Activated CD4-positive, alpha-beta T cell treated with anti-CD3 and anti-CD28 coated beads for 4 hours (primary cell): ENCODE measurements at places on chromosomes 2 and 18.

GRCh38 chr18:8757396-8757997, 52.1 kb downstream of the MTCL1 start:
- DNase-seq: no peak

DNA sequence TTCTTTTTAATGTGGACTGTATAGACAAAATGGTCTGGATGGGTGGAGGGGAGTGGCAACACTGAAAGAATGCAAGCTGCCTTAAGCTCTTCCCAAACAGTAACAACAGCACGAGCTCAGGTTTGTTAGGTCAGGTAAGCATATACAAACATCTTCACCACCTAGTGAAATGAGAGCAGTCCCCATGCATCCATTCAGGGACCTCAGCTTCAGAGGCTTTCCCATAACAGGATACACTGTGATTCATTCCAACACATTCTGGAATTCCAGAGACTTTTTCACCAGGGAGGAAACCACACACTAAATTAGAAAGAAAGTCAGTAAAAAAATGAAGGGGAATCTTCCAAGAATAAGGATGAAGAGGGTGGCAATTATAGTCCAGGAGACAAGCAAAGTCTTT, 50.4 kb upstream of the BZW1 start:
- DNase-seq: no peak

GRCh38 chr2:133988316-133988891, 265.5 kb upstream of the MGAT5 start:
- no peak for DNase-seq

DNA sequence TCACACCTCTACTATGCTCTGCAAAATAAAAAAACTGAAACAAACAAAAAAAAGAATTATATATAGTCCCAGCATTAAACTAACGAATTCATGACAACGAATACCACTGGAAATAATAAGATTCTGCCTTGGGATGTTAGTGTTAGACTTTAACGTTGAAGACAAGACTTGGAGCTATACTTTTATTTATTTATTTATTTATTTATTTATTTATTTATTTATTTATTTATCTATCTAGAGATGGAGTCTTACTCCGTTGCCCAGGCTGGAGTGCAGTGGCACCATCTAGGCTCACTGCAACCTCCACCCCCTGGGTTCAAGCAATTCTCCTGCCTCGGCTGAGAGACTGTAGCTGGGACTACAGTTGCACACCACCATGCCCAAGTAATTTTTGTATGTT, 27.2 kb upstream of the PAPOLG start:
- DNase-seq: no peak

DNA sequence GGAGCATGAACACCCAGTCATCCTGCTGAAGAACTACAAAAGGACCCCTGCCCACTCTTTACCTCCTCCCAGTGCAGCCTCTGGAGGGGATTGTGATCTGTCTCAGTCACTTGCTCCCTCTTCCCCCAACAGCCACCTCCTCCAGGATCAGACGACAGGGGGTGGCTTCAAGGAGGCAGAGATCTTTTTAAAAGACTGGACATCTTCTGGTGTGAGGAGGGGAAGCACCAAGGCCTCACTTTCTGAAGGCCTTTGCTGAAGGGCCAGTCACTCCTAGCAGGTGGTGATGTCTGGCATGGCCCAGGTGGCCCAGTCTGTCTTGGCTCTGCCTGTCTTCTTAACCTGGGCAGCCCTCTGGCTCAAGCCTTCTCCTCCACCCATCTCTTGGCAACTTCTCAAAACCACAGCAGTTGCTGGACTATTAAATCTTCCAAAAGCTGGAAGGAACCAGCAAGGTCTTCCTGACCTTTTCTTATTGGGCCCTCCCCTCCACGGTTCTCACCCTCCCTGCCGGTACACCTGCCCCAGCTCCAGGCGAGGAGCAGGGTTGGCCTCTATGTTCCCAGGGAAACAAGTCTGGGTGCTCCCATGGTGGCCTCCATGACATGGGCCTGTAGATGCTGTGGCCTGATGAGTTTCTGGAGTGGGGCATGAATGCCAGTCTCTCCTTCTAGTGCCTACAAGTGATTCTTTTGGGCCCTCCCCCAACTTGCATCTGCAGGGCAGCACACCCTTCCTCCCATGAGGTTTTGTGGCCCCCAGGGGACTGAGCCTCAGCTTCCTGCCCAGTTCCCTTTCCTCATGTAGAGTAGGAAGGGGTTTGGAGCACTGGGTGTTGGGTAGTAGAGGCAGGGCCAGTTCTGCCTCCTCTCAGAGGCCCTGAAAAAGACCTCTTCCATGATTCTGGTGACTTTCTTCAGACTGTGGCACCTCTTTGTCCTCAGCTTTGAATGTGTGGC, 5.0 kb upstream of the ATP6V1B1 start:
- DNase-seq: no peak

DNA sequence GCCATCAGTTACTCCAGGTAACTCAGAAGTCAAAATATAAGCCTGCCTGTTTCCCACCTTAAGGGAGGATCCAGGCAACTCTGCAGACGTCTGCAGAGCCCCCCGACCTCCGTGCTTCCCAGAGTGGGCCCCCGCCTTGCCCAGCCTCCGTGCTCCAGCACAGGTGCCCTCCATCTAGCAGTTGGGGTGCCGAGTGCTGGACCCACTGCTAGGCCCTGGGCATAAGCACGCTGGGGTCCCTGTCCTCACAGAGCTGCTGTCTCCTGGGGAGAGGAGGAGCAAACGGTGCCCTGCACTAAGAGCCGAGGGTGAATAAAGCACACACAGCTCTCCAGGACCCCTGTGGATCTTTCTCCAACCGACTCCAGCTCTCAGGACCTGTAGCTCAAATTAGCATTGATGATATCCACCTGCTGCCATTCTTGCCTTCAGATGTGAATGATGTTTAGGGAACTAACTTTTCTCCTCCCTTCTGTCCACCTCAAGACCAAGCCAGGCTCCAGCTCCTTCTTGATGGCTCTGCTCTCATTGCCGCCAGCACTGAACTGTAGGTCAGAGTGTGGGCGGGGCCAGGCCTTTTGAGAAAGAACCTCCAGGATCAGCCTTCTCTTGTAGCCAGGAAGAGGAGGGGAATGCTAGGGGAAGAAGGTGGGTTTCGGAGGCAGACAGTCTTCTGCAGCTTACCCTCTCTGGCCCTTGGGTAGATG, 121.2 kb downstream of the SMAD7 start:
- DNase-seq: no peak

GRCh38 chr2:154343282-154343681, 355.2 kb upstream of the KCNJ3 start:
- no peak for DNase-seq
